Nephron progenitor cell (in vitro differentiated cells): ENCODE measurements at places on chromosomes 7 and 10.

GRCh38 chr10:110310741-110311140 lies 6.0 kb upstream of the SMNDC1 start:
- DNase-seq = no peak

GRCh38 chr10:123270221-123270620 lies 116.0 kb downstream of the BUB3 start:
- DNase-seq = no peak

- peak; percentile 32 for DNase-seq
These were observed 534 bp upstream of the ACBD5 start for GRCh38 chr10:27241010-27241651.

GRCh38 chr7:87575521-87575920 lies 25.2 kb downstream of the ABCB1 start:
- DNase-seq = no peak

- peak; percentile 73 for DNase-seq
These were observed at the start of gene EGFR for GRCh38 chr7:55018361-55019190. Gene EGFR (plus strand): TSS chr7:55019017. CDS start chr7:55019278, 261 bp downstream.

GRCh38 chr10:128047991-128048818 lies 78.0 kb downstream of the MKI67 start:
- no peak for DNase-seq

DNA sequence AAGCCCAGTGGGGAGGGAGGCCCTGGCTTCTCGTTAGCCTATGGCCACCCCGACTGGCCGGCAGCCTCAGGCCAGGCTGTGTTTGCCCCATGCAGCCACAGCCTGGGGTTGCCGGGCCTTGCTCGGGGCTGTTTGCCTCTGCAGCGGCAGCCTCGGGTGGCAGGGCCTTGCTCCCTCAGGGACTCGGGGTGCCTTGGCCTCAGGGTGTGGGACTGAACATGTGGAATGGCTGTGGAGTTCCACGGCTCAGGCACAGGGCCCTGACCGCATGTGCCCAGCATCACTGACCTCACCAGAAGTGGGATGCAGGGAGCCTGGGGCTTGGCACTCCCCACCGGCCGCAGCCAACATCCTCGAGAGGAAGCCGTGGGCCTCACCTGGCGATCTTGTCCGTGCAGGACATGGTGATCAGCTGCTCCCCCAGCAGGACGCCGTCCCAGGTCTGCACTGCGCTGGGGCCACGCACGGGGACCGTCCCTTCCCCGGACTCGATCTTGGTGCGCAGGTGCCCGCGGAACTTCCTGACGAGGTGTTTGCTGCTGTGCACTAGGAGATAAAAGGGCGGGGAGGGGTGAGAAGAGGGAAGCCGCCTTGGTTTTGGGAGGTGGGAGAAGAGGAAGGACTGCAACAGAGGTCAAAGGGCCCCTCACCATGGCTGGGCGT lies 160.5 kb downstream of the WDR37 start:
- no peak for DNase-seq

DNA sequence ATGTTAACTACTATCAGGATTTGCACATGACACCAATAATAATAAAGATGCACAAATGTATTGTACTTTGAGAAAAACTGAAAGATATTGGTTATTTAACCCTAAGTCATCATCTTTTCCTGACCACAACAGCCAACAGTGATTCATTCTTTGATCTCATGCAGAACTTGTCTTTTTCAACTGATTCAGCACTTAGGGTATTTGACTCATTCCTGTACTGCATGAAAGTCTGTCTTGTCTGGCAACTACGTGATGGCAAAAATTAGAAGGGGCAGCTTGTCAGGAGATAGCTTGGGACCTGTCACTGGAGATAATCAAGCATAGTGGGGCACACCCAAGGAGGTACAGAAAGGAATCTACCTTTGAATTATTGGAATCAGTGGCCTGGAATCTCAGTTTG lies 77.8 kb upstream of the LRRC17 start:
- no peak for DNase-seq

DNA sequence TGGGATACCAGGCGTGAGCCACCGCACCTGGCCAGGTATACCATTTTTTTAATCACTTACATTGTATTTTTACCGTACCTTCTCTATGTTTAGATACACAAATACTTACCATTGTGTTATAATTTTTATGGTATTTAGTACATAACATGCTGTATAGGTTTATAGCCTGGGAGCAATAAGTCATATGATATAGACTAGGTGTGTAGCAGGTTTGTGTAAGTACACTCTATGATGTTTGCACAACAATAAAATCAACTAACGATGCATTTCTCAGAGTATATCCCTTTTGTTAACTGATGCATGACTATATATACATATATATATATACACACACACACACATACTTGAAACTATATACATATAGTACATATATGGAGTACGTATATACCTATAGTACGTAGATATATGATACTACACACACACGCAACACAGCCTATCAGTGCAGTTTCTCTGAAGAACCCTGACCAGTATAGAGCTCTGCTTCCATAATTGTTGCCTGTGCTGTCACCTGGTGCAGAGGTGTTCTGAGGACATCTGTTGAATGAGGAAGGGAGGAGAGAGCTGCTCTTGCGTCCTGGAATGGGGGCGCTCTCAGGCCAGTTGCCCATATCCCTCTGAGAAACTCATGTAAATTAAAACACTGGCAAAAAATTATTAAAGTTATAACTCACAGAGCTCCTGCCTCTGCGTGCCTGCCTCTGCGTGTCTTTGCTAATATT lies 315.3 kb downstream of the FGFR2 start:
- no peak for DNase-seq

- no peak for DNase-seq
These were observed 8.1 kb upstream of the FAM107B start for GRCh38 chr10:14782691-14783363.
